ENCODE measurements at places on chromosomes 5 and 9.

DNA sequence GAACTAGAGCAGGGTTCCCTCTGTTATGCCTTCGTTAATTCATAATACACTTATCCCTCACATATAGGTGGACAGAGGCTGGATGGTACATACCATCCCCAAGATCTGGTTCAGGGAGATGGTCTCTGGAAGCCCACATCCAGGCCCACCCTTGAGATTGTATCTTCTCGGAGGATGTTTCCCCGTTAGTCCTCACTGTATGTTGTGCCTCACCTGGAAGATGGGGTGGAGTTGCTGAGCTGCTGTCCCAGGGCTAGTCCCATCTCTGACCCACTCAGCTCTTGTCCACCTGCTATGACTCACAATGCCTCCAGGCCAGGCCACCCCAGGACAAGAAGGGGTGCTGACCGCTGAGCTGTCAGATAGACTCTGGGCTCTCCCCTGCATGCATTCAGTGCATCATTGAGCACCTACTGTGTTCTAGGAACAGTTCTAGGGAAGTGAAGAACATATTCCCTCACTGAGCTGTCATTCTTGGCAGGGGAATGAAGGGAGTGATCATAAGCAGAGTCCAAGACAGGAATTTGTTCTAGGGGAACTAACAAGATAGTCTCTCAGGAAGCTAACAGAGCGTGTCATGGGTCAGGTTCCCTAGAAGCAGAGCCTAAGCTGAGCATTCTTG, at the start of gene CBY3:
Gene CBY3 (minus strand): TSS at position 255 of the 622 bp plus-strand sequence. CDS start 116 bp downstream, at position 139.
- peak within 1 kb of the TSS; percentile 94 for H3K4me3 ChIP-seq
- peak within 1 kb of the TSS; percentile 46 for H3K27ac ChIP-seq
- H3K4me1 ChIP-seq: peaks cover 27% of the 10 kb centered on the region
- H3K36me3 ChIP-seq: peaks cover 18% of the 10 kb centered on the region
- H3K27me3 ChIP-seq: no peaks in the 10 kb centered on the region

- no peak for DNase-seq
- no peaks in the 10 kb centered on the region for H3K36me3 ChIP-seq
- no peak overlapping the region for H3K4me3 ChIP-seq
- no peak overlapping the region for H3K27ac ChIP-seq
- no peaks in the 10 kb centered on the region for H3K27me3 ChIP-seq
Measured at GRCh38 chr9:72843520-72844439, 109.1 kb downstream of the ALDH1A1 start.

GRCh38 chr9:121708768-121709488, 57.5 kb downstream of the DAB2IP start:
- no peaks in the 10 kb centered on the region for H3K4me1 ChIP-seq
- no peak for DNase-seq
- no peaks in the 10 kb centered on the region for H3K36me3 ChIP-seq
- peaks cover 1% of the 10 kb centered on the region for H3K27me3 ChIP-seq
- no peak overlapping the region for H3K27ac ChIP-seq

DNA sequence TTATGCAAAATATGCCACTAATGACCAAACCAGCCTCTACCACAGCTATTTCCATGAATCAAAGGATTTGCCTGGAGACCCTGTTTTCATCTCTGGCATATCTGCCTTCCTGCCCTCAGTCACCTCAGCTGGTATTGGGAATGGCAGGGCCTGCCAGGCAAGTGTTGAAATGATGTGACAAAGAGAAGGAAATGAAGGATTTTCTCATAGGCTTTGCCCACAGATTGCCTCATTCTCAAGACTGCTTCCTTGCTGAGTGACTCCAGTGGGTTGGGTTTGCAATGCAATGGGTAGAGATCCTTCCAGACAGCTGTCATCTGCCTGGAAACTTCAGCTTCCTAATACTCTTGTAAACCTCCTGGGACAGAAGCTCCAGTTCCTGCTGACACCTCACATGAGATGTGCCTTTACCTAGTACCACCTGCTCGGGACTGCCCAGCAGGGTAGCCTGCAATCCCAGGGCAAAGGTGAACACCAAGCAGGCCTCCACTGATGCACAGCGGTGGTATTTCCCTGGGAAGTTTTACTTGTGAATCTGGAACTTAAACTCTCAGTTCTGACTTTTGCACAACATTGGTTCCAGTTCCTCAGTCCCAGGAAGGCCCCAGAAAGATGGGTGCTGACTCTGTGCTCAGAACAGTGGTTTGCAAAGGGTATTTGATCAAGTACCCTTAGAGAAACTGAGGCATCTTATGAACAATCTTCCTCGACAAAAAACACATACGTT, 64.8 kb upstream of the SLC1A1 start:
- DNase-seq: no peak
- H3K4me3 ChIP-seq: no peak overlapping the region
- H3K36me3 ChIP-seq: no peaks in the 10 kb centered on the region

DNA sequence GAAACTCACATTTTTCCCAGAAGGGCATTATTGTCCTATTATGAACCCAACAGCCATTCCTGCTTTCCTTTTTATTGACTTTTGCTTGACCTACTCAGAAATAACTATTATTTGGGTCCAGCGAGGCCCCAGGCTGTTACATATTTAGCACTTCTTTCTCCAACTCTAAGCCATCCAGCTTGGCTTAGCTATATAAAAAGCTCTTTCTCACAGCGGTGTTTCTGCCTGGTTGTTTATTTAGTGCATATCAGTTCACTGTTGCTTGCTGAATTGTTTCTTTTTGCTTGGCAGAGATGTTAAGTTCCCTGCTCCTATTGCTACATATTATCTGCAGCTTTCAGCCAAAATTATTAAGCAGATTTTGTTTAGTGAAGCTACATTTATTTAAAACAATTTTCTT, 1156.8 kb upstream of the SEMA6A start:
- no peaks in the 10 kb centered on the region for H3K4me1 ChIP-seq
- no peaks in the 10 kb centered on the region for H3K27me3 ChIP-seq
- no peak for DNase-seq

DNA sequence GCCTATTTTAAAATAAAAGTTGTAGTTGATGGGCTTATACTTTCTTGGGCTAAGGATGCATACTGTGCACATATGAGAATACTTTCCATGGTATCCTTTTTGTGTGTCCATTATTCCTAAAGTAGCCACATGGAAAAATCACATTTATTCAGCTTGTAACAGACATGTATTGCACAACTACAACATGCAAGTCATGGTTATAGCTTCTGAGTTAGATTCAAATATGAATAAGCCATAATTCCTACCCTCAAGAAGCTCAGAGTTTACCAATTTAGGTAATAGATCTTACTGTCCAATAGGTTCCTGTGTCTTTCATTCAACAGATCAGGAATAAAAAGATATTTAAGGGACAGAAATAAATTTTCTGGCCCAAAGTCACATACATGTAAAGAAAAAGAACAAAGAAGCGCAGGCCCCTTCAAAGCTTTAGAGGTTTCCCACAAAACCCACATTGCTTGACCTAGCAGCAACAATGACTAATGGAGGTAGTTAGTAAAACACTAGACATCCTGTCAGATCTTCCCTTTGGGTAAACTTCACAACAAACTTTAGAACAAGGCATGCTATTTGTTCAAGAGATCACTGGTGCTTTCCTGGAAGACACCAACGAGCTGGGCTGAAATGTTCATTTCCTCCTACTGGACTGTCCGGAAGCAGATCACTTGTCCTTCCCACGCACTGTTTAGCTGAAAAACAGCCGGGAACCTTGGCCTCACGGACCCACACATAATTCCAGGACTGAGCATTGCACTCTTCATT, 78.4 kb upstream of the ITGA1 start:
- no peaks in the 10 kb centered on the region for H3K36me3 ChIP-seq
- H3K27me3 ChIP-seq: no peaks in the 10 kb centered on the region

GRCh38 chr5:58072300-58072965, 387.5 kb downstream of the PLK2 start:
- no peak overlapping the region for H3K4me3 ChIP-seq
- H3K27me3 ChIP-seq: no peaks in the 10 kb centered on the region
- no peak overlapping the region for H3K27ac ChIP-seq
- H3K36me3 ChIP-seq: no peaks in the 10 kb centered on the region

DNA sequence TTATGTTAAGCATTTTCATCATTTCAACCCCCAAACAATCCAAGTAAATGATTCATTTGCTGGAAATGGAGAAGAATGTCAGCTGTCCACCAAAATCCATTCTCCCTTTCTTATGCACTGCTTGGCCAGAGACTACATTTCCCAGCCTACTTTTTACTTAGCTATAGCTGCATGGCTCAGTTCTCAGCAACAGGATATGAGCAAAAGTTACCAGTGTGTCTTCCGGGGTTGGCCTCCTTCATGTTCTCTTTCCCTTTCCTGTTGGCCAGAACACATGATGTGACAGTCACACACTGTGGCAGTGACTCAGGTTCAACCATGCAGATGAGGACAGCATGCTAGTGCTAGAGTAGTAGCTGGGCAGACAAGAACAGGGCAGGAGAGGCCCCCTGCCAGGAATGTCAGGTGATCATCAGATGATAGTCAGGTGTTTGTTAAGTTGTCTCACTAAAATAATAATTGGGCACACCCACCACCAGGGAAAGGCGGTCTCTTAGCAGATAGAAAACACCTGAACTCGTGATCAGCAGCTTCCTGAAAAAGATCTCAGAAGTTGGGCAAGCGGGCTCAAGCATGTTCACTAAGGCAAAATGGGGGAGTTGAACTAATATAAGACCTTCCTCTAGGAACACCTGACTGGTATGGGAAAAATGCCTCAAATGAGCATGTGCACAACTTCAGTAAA, 12.2 kb downstream of the GPR150 start:
- peak overlapping the region; percentile 51 for H3K4me3 ChIP-seq
- peak; percentile 86 for DNase-seq
- H3K4me1 ChIP-seq: peaks cover 22% of the 10 kb centered on the region

All from activated CD4-positive, alpha-beta memory T cell treated with anti-CD3 and anti-CD28 coated beads for 36 hours (primary cell).